ENCODE measurements at places on chromosomes 7 and 10. TPM values are rescaled to one million over a fixed set of nuclear protein-coding genes. Genes with fewer than 3 reads are reported as not detected.

GRCh38 chr7:115195208-115195607 lies 273.3 kb downstream of the MDFIC start:
- DNase-seq: no peak

DNA sequence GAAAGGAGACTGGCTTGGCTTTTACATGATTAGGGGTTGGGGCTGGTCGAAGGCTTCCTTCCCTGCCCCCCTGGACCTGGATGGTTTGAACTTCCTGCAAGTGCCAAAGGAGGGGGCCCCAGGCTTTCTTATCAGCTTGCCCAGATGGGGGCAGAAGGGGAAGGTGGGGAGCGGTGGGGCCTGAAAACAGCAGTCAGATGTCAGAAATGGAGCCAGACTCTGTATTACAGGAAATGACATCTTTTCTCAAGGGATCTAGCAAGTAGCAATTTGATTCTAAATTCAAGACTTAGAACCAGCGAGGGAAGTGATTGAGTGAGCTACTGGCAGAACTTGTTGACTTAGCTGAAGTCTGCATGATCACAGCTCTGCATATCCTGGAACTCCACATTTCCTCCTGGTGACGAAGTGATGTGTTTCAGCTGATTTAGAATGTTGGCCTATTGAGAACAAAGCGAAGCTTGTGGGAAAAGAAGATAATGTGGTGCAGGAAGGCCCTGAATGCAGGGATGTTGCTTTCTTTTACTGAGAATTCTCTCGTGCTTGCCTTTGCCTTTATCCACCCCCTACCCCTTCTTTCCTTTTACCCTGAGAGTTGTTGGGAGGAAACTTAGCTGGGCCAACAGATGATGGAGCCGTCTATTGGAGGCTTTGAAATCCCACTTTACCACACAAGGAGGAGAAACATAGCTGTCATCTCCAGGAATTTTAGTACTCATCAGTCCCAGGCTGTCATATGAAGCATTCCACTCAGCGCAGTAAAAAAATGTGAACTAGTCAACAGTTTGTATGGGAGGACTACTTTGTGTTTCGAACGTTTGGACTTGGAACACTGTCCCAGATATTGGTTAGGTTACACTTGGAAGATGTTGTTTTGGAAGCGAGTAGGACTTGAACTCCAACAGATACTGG lies 43.2 kb downstream of the CCNY start:
- no peak for DNase-seq

DNA sequence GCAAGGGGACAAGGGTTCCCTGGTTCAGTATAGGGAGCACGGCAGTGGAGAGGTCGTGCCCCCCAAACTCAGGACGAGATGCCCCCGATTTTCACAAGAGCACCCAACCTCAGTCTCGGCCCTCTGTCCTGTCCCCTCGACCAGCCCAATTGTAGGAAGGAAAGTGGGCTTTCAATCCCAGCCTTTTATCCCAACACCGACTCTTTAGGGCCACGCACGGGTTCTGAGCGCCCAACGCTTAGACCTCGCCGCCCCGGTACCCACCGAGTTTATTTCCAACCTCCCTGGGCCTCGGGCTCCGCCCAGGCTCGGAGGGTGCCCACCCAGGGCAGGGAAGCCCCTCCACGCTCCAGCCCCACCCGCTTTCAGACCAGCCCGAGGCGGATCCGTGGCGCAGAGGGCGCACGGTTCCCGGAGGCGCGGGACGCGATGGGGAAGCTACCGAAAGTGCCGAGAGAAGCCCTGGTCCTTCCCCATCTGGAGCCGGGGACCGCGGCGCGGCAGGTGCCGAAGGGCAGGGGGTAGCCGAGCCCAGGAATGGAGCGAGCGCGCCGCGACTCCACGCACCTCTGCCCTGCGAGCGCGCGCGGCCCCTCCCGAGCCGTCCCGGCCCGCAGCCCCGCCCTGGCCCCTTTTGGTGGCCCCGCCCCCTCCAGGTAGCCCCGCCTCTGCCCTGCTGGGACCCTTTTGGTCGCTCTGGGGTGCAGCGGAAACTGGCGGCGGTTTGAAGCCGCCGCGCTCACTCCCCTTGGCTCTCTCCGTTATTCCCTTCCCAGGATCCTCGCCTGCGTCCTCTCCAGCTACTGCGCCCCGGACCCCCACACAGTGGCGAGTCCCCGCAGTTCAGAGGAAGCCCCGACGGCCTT lies 20.4 kb downstream of the GRID2IP start:
- no peak for DNase-seq

- no peak for DNase-seq
Observed at GRCh38 chr10:78353636-78354035, 320.0 kb downstream of the RPS24 start.

- DNase-seq: no peak
Observed at GRCh38 chr10:112262546-112262945, 20.7 kb upstream of the TECTB start.

DNA sequence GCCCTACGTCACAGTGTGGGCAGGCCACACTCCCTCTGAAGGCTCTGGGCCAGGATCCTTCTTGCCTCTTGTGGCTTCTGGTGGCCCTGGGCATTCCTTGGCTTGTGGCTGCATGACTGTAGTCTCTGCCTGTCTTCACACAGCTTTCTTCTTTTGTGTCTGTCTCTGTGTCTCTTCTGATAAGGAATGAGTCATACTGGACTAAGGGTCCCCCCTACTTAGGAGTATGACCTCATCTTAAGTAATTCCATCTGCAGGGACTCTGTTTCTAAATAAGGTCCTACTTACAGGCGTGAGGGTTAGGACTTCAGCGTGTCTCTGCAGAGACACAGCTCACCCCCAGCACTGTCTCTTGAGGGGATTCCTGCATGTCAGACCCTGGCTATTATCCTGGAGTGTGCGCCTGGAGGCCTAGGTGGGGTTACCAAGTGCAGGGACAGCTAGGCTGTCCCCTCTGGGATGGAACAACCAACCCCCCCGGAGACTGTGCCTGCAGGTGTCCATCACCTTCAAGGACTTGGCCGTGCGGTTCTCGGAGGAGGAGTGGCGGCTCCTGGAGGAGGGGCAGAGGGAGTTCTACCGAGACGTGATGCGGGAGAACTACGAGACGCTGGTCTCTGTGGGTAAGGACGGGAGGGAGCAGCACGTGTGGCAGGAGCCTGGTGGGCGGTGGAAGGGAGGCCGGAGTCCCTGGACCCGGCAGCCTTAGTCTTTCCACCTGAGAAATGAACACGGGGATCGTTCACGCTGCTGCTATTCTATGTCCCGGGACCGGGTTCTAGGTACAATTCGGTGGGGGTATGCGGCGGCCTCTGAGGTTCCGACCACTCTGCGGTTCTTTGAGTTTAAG lies 54.1 kb downstream of the ZNF467 start:
- DNase-seq: no peak

- DNase-seq: no peak
Observed at GRCh38 chr10:6503171-6503570, 76.9 kb downstream of the PRKCQ start.

DNA sequence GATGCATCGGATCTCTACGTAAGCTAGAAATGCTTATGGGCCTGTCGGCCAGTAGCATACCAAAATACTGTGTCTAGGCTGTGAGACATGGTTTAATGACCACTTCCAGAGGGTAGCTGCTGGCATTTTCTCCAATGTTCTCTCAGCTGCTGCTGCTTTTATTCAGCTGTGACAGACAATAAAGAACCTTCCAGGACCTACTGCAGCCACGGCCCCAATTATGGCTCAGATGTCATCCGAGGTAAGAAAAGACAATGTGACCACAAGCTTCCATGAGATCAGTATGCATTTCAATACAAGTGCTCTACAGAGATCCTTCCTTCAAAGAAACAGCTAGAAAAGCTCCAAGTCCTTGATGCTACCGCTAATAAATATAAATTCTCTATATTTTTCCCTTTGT lies 256.2 kb downstream of the SDHAF3 start:
- no peak for DNase-seq

GRCh38 chr7:140391634-140392033 lies 6.7 kb downstream of the SLC37A3 start:
- no peak for DNase-seq

DNA sequence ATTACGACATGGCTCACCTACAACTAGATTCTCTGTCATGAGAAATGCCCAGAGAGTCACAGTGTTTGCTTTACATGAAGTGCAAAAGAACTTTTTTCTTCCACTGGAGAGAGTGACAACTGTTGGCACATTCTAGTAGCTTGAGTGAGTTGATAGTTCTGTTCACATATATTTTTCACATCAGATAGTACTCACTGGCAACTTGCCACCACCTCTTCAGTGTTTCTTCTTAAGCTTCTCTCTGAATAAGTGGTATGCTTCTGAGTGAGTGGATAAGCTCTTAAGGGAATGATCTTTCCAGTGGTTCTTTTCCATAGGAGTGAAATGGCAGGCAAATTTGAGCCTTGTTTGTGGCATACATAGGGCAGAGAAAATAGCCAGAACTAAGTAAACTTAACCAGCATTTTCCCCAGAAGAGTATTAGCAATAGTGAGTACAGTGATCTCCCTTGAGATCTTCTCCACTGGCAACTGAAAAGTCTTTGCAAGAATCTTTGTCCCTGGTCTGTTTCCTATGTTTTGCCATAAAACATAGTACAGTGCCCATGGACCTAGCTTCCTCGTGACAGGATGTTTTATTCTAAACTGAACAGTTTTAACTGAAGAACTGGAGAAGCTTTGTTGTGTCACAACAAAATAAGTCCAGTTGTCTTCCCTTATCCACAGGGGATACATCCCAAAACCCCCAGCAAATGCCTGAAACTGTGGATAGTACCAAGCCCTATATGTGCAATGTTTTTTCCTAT lies 125.4 kb upstream of the CDK13 start:
- no peak for DNase-seq

DNA sequence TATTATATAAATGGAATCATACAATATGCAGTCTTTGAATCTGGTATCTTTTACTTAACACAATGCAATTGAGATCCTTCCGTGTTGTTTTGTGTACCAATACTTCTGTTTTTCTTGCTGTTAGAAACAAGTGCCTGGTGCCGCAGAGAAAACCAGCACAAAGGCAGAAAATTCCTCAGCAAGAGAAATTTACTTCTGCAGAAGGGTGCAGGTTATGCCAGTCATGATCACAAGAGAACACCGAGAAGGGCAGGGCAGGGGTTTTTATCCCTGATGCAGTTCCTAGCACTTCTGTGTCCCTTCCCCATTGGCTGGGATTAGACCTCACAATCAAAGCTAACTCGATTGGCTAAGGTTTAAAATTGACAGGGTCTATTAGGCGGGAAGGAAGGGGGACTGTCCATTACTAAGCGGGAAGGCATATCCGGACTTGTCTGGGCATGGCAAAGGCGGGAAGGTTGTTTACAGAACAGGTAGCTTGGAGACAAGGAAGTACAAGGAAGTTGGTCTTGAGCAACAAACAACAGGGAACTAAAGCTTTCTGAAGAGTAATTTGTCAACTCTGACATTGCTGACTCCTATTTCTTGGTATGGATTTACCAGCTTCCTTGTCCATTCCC lies 2.4 kb upstream of the ZNF33B start:
- peak; percentile 81 for DNase-seq

DNA sequence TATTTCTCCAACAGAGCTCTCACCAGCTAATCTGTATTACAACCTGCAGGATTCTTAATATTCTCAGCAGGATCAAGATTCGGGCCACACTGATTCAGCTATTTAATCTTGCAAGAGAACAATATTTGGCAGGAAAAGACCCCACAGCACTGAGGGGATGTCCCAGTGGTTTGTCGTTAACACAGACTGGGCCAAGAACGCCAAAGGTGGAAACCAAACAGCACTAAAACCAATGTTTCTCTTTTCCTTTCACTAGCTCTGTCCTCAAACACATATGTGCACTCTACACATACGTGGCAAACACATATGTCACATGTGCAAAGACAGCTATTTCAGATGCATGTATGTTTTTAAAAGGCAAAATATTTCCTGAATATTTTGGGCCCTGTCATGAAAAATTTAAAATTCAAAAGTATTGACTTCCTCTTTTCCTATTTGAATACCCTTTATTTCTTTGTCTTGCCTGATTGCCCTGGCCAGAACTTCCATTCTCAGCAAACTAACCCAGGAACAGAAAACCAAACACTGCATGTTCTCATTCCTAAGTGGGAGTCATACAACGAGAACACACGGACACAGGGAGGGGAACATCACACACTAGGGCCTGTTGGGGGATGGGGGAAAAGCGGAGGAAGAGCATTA lies 51.7 kb upstream of the NEBL start:
- DNase-seq: no peak

- no peak for DNase-seq
Observed at GRCh38 chr7:142381727-142382390, 124.0 kb upstream of the PRSS58 start.

DNA sequence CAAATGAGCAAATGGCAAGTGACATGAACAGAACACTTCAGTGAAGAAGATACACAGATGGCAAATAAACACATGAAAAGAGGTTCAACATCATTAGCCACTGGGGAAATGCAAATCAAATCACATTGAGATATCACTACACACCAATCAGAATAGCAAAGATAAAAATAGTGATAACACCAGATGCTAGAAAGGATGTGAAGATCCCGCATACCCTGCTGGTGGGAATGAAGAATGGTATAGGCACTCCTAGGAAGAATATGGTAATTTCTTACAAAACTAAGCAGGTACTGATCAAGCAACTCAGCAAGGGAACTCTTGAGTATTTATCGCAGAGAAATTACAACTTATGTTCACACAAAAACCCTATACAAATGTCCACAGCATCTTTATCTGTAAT lies 11.2 kb downstream of the LAMB4 start:
- DNase-seq: no peak

DNA sequence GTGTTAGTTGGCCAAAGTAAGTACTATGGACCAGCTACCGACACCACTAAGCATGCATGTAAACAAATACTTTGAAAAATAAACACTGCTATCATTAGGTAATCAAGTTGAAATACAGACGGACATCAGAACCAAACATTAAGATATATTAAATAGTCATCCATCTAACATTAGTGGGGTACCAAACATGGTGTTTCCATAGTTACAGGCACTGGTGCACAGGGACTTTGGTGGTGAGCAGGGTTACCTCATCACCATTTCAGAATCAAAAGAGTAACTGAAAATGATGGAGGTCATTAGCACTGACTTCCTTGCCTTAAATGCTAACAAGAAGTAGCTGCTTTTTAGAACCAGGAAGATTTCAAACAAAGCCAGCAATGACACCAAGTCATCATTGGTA lies 23.9 kb downstream of the EBLN1 start:
- no peak for DNase-seq

GRCh38 chr7:49639068-49639593 lies 134.3 kb upstream of the VWC2 start:
- DNase-seq: no peak

Gene SFTPD
- total RNA-seq: 1.5 TPM

Gene ZNF365
- total RNA-seq: 0.19 TPM

Gene CDC14C
- not detected for total RNA-seq

Gene OR2A7
- total RNA-seq: 5.7 TPM

Gene CAMK2B
- total RNA-seq: 2.2 TPM

Gene AQP1
- 256 TPM for total RNA-seq

Gene ASB10
- not detected for total RNA-seq

Measured in pancreas (tissue), 10 donors.